Stimulated activated naive B cell treated with anti-CD40 and anti-IgM and Interleukin-4, amounts not matched to agents 10 μg/mL and 1 μg/mL and 100 μg/mL, for 72 hours (primary cell): ENCODE measurements at places on chromosomes 16 and 17.
A peak's percentile ranks its signal among the peaks of the same experiment; 100 is the strongest.

DNA sequence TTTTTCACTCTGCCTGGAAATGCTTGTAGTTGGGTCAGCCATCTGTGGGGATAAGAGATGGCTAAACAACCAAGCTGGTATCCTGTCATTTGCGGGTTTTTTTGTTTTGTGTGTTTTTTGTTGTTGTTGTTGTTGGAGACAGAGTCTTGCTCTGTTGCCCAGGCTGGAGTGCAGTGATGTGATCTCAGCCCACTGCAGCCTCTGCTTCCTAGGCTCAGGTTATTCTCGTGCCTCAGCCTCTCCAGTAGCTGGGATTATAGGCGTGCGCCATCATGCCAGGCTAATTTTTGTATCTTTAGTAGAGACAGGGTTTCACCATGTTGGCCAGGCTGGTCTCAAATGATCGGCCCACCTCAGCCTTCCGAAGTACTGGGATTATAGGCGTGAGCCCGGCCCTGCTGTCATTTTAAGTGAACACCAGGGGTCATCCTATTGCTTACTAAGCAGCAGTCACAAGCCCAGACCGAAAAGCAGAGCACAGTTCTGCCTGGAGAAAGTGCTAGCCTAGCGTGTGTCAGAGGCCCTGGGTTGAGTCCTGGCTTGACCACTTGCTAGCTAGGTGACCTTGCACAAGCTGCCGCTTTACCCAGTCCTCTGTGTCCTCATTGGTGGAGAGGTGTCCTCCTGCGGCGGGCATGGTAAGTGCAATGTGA, 4.6 kb downstream of the SMCR8 start:
- no peak for DNase-seq

GRCh38 chr16:11145173-11145818, 110.7 kb downstream of the SOCS1 start:
- no peak for DNase-seq

DNA sequence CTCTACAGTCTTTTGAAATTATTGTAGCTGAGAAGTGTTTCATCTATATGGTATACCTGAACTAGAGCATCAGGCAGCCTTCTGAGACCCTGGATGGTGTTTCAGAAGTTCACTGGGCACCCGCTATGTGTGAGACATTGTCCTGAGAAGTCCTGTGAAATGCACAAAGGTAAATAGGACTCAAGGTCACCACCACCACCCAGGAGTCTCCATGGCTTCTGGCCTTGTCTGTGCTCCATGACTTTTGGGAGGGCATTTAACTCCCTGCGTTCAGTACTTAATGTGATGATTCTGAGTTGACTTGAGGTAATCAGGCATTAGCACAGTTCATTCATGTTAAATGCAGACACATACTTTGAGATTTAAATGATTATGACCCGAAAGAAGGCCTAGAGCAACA, 1.1 kb downstream of the MLYCD start:
- no peak for DNase-seq

GRCh38 chr16:5019775-5020174, 14.0 kb downstream of the NAGPA start:
- DNase-seq = no peak

DNA sequence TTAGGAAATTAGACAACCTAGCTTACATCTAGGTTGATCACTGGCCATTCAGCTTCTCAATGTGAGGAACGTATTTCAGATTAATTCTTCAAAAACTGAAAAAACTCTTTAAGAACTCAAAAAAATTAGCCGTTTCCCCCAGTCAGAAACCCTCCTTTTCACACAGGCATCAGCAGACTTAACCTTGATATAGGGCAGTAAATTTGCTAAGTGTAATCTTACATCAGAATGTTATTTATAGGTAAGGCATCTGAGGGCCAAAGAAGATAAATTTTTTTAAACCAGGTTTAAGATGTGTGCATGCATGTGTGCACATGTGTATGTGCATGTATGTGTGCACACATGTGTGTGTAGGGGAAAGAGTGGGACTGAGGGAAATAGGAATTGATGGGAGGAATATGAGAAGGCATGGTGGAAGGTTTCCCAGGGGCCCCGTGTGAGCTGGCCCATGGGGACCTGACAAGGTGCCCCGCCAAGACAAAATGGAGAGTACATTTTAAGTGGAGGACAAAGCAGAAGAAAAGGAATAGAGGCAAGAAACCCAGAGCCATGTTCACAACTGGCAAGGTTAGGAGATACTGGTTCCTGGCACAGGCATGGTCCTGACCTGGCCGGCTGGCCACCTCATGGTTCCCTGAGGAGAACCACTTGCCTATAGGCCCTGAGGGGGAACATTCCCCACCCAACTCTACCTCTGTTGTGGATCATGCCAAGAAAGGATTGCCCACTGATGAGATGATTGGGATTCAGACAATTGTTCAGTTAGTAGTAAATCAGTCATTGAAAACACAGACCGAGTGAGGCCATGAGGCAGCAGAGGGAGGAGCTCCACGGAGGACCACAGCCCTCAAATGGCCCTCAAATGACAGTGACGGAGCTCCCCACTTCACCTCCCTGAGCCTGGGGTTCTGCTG, 33.0 kb downstream of the TEX2 start:
- DNase-seq = no peak

GRCh38 chr17:12979246-12979645, 38.6 kb downstream of the ELAC2 start:
- DNase-seq = no peak

- DNase-seq = no peak
Observed at GRCh38 chr17:81419319-81419885, 24.1 kb downstream of the BAHCC1 start.

DNA sequence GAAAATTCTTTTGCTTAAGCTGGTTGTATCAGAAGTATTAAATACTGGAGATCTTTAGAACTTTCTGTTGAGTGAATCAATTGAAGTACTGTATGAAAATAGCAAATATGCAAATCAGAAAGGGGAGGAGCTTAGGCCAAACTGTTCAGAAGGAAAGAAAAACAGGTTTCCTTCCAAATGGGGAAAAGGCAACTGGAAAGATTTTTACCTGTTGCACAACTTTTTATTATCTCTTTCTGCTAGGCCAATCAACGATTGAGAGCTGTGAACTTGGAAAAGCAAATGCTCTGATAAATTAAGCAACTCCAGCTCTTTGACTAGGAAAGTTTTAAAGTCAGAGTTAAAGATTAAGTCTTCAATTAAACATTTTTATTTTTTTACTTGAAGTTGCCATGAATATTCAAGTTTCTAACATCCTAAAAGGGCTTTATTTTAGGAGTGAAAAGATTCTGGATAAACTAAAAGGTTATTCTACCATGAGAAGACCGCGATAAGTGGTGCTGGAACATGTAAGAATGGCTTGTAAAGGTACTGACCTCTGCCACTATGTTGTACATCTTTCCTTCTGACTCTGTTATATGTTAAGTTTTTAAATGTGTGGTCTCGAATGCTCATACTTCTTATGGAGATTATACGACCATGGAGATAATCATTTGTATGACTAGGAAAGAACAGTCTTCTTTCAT, 16.5 kb downstream of the DCUN1D3 start:
- no peak for DNase-seq

- DNase-seq = no peak
Observed at GRCh38 chr16:52924162-52924561, 128.5 kb downstream of the CHD9NB start.

GRCh38 chr17:13638855-13639458, 37.2 kb upstream of the HS3ST3A1 start:
- no peak for DNase-seq

- DNase-seq = no peak
Observed at GRCh38 chr17:49224198-49224996, 6.2 kb downstream of the PHOSPHO1 start.

- no peak for DNase-seq
Observed at GRCh38 chr16:345772-346171, 6.8 kb downstream of the AXIN1 start.

GRCh38 chr16:47568351-47568750, 107.2 kb downstream of the PHKB start:
- no peak for DNase-seq

GRCh38 chr17:55291114-55291507, 26.4 kb downstream of the HLF start:
- DNase-seq = no peak

GRCh38 chr16:50709061-50709684, 15.8 kb downstream of the NOD2 start:
- no peak for DNase-seq

DNA sequence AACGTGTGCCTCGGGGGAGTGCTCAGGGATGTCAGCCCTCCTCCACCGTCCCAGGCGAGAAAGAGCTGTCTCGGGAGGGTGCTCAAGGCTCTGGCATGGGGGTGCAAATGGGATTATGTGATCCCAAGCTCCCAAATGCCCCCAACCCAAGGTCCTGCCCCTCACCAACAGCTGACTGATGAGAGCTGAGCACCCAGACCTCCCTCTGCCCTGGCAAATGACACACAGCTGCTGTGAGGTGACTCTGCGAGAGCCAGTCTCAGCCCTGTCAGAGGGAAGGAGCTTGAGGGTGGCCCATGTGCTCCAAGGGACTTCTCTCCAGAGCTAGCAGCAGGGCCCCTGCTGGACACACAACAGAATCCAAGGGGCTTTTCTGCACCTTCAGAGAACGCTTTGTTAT, 7.7 kb downstream of the CDH5 start:
- DNase-seq = no peak

- DNase-seq = peak; percentile 52
Observed at GRCh38 chr16:68711421-68712139, 25.5 kb upstream of the CDH1 start.

DNA sequence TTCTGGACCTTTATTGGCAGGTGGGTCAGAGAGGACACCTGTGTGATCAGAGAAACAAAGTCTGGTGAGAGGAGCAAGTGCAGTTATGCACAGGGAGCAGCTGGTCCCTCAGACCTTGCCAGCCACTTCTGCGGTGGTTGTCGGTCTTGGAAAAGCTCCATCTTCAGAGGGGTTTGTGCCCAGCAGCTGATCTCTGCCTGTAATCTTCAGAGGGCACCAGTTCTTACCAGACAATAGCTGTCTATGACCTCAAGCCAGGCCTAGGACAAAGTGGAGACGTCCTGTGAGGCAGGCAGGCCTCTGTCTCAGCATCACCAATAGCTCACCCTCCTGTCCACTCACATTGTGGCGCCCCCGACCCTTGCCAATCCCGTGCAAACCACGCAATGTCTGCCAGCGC, 66.5 kb upstream of the TBX2 start:
- DNase-seq = no peak

DNA sequence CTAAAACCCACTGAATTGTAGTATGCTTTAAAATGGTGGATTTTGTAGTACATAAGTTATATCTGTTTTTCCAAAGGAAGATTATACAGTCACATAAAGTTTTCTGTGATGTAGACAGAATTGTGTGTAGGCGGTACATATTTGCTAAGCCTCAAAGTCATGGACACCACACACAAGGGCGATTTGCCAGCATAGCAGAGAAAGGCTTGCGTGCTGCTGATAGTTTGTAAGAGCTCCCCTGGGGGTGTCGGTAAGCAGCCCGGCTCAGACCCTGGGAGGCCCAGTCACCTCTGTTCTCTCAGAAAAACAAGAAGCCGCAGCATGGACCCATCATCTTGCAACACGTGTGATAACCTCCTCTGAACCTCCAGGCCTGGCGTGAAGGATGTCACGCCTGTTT, 38.3 kb upstream of the AKTIP start:
- no peak for DNase-seq

GRCh38 chr16:74560912-74561311, 46.0 kb downstream of the GLG1 start:
- DNase-seq = no peak

DNA sequence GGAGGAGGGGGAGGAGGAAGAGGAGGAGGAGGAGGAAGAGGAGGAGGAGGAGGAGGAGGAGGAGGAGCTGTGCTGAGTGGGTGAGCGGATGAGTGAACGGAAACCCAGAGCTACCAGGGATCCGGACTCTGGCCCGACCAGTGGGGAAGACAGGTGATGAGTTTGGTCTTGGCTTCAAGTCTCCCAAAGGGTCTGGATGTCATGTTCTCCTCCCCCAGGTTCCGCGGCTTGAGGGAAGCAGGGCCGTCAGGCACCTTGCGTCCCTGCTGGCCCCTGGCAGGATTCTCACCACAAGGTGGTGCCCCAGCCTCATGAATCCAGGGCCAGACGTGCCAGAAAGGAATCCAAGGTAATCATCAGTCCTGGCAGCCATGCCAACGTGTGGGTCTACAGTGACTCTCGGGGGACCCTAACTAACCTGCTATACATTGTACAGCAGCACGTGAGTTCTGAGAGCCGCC, 13.5 kb upstream of the ABAT start:
- peak; percentile 59 for DNase-seq

GRCh38 chr17:68924793-68925720, 30.1 kb downstream of the ABCA8 start:
- DNase-seq = no peak

DNA sequence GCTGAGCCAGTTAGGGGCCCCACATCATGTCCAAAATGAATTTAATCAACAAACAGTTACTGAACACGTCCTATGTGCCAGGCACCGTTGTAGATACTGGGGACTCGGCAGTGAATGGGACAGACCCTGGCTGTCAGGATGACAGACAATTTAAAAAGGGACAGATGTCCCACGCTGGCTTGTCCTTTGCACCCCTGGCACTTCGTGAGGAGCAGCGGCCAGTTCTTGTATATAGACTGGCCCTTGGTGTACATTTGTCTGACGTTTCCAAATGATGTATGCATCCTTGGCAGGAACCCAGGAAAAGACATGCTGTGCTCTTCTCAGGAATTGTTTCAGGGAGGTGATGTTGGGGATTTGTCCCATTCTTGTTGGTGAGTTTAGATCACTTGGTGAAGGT, 21.1 kb downstream of the IL4R start:
- DNase-seq = no peak

- no peak for DNase-seq
Observed at GRCh38 chr17:21212826-21213637, 929 bp downstream of the TMEM11 start.

- DNase-seq = no peak
Observed at GRCh38 chr16:19297454-19297853, 11.9 kb downstream of the CLEC19A start.

GRCh38 chr17:73293031-73293430, 18.8 kb downstream of the CDC42EP4 start:
- DNase-seq = no peak

- DNase-seq = no peak
Observed at GRCh38 chr17:34579979-34580684, 750 bp downstream of the TMEM132E start.

DNA sequence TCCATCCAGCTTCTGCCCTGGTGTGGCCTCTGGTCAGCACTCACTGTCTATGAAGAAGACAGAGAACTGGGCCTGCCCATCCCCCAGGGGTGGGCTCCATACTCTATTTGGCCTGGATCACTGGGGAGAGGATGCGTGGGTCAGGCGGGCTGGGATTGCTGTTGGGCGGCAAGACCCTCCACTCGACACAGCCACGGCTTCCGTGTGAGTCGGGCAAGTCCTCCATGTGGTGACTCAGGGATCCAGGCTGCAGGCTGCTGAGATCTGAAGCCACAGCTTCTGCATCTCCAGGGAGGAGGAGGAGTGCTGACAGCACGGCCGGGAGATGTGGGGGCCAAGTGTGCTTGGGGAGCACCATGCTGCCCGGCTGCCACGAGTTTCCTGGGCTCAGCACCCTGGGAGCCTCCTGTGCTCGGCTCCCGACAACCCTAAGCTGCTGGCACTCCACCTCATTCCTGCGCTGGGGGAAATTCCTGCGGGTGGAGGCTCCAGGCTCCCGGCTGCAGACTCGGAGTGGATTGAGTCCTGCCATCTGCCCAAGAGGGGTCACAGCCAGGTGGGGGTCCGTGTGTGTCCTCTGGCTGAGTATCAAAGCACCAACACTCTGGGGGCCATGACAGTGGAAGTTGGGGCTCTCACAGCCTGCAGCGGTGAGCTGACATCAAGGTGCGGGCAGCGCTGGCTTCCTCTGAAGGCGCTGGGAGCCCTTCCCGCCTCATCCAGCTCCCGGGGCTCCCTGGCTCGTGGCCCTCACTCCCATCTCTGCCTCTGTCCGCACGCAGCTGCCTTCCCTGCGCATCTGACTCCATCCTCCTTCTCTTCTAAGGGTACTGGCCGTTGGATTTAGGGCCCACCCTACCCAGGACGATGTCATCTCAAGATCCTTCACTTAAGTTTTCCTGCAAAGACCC, 24.4 kb upstream of the CBFA2T3 start:
- DNase-seq = no peak
